Left hindlimb (tissue), 1 donor: ENCODE measurements at places on chromosomes 16 and 17.

GRCh38 chr17:4806777-4807604 is at the start of gene PLD2:
PLD2 (plus strand) TSS chr17:4807152; CDS start chr17:4807773, 621 bp downstream.
- peak; percentile 91 for DNase-seq

DNA sequence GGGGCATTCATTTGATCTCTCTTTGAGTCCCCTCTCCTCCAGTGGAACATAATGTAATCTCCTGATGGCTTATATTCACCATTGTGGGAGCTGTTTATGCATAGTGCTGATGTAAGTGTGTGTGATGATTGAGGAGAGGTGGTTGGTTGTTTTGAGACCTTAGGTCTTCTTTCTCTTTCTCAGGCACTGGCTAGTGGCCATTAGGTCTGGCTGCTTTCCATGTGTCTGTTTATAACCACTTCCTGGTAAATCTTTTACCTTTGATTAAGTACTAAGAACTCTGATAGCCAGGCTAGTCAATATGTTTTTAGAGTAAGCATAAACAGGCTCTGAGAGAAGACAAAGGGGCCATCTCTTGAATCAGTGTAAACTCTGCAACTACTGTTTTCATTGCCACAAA is 27.9 kb downstream of the VAT1L start:
- DNase-seq = no peak

GRCh38 chr16:67529582-67530012 is 968 bp downstream of the RIPOR1 start:
- no peak for DNase-seq

DNA sequence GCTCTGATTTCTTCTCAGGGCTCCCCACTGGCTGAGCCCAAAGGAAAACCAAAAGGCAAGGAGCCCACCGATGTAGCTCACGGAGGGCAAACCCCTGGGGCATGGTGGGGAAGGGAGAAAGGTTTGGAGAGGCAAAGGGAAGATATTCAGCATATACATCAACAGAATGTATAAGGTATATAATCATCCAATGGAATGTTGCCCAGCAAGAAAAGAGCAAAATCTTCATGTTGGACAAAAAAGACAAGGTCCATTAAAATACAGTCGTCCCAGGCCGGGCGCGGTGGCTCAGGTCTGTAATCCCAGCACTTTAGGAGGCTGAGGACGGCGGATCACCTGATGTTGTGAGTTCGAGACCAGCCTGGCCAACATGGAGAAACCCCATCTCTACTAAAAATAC is 1.6 kb downstream of the CPPED1 start:
- DNase-seq = no peak

- no peak for DNase-seq
Measured at GRCh38 chr16:28597692-28598261, 927 bp upstream of the SULT1A2 start.

DNA sequence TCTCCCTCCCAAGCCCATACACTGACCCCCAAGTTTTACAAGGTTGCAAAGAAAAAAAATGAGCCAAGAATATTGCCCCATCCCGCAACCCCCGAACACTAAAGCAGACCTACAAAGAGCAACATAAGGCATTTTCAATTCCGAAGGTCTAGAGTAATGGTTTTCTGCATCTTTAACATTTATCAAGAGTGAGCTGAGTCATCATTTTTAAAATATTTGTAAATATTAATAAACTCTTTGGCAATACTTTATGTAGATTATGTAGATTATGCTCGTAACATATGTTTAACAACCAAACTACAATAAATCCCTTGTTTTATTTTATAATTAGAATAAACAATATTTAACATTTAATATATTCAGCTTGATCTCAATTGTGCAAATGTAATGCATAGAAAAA is 1.4 kb downstream of the ZNF624 start:
- DNase-seq = no peak
